Caco-2 (cell line): ENCODE measurements at places on chromosomes 7 and 10. TPM values are rescaled to one million over a fixed set of nuclear protein-coding genes. Genes with fewer than 3 reads are reported as not detected.

Gene POMZP3
- 16.5 and 23.8 TPM in 2 replicates for total RNA-seq

Gene EVX1
- not detected in 2 replicates for total RNA-seq

Gene CHN2
- total RNA-seq = 16.5 and 18.8 TPM in 2 replicates

Gene PNLIP
- total RNA-seq = not detected in 2 replicates

Gene COL28A1
- 6.2 and 7.3 TPM in 2 replicates for total RNA-seq

Gene ARF5
- total RNA-seq = 162 and 172 TPM in 2 replicates
